ENCODE measurements at places on chromosomes 3 and 15. TPM values are rescaled to one million over a fixed set of nuclear protein-coding genes. Genes with fewer than 3 reads are reported as not detected.

ACAD11 gene
- total RNA-seq: 36.4 TPM

LRRIQ4 gene
- total RNA-seq: not detected

PPP1R14D gene
- not detected for total RNA-seq

CYP11A1 gene
- 1.1 TPM for total RNA-seq
